ENCODE measurements at places on chromosomes 5 and 9.

- no peak for DNase-seq
Measured at GRCh38 chr5:148909766-148910165, 83.4 kb downstream of the ADRB2 start.

DNA sequence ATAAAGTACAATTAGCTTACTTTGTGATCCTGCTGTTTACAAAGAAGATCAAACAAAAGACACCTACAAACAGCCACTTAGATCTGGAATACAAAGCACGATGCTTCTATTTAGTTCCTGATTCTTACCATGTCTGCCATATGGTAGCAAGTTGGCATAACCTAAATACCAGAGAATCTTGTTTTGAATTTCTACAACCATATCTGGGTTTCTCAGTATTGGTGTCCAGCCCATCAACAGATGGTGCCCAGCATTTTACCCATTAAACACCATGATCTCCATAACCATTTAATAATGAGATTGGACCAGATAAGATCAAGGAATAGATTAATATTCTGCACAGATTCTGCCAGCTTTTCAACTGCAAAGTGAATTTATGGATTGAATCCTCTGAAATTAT lies 29.8 kb downstream of the SLC24A2 start:
- no peak for DNase-seq

GRCh38 chr9:4973246-4973645 lies 11.8 kb upstream of the JAK2 start:
- no peak for DNase-seq

DNA sequence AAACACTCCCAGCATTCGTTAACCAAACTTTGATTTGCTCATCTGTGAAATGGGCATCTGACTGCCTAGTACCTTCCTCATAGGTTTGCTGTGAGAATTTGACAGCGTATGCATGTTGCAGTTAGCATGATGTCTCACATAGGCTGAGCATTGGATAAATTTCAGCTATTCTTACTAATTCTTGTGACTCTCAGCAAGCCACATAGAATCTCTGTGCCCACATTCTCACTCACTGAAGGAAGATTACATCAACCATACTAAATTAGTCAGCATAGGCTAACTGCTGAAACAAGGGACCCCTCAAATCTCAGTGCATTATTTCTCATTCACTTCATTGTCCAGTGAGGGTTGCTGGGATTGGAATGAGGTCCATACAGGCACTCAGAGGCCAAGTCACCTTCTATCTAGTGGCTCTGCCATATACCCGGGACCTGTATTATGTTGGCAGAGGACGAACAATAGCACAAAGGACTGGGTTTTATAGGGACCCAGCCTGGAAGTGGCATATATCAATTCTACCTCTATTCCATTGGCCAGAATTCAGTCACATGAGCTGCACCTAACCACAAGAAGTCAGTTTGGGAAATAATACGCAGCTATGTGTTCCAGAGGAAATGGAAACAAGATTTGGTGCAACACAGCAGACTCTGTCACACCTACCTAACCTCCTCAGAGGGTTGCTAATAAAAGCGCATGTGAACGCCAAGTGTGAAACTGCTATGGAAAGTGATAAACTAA lies 4.2 kb upstream of the PTGER4 start:
- DNase-seq: no peak

DNA sequence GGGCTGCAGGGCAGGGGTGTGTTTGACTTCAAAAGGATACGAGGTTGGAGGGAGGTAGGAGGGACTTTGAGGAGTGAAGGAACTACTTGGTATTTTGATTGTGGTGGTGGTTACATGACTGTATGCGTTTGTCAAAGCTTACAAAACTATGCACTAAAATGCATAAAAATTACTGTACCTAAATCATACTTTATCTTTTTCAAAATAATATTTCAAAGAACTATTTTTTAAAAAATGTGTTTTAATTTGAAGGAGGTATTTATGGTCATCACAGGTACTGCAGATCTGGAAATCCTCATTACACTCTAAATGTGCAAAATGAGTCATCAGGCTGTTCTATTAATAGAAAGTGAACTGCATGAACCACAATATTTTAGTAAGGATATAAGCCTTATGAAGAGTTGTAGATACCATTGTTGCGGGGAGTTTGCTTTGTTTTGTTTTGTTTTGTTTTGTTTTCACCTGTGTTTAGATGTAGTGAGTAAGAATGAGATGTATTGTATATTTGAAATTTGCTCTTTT lies 116.9 kb downstream of the ARRDC3 start:
- DNase-seq: no peak

- no peak for DNase-seq
Measured at GRCh38 chr5:131368866-131369265, 105.0 kb downstream of the CDC42SE2 start.

GRCh38 chr9:79583952-79584654 lies 12.3 kb downstream of the TLE4 start:
- DNase-seq: no peak

- DNase-seq: no peak
Measured at GRCh38 chr9:99736291-99736690, 85.4 kb upstream of the NR4A3 start.

GRCh38 chr9:6090277-6091210 lies 75.1 kb upstream of the RANBP6 start:
- no peak for DNase-seq

- no peak for DNase-seq
Measured at GRCh38 chr9:134730011-134730760, 88.6 kb downstream of the COL5A1 start.
